Left ventricle myocardium inferior (tissue), 1 donor: ENCODE measurements at places on chromosomes 16 and 17. TPM values are rescaled to one million over a fixed set of nuclear protein-coding genes. Genes with fewer than 3 reads are reported as not detected.

GRCh38 chr16:12531937-12532336 is 271.8 kb downstream of the CPPED1 start:
- DNase-seq = no peak

DNA sequence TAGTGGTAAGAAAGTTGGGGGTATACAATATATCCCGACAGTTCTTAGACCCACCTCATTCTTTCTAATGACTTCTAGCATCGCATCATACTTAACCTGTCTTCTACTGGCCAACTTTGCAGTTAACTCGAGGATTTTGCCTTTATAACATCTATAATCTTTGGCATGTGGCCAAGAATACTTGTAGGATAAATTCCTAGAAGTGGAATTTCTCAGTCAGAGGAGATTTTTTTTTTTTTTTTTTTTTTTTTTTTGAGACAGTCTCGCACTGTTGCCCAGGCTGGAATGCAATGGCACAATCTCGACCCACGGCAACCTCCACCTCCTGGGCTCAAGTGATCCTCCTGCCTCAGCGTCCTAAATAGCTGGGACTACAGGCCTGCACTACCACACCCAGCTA is 253.5 kb downstream of the MRTFB start:
- DNase-seq = no peak

DNA sequence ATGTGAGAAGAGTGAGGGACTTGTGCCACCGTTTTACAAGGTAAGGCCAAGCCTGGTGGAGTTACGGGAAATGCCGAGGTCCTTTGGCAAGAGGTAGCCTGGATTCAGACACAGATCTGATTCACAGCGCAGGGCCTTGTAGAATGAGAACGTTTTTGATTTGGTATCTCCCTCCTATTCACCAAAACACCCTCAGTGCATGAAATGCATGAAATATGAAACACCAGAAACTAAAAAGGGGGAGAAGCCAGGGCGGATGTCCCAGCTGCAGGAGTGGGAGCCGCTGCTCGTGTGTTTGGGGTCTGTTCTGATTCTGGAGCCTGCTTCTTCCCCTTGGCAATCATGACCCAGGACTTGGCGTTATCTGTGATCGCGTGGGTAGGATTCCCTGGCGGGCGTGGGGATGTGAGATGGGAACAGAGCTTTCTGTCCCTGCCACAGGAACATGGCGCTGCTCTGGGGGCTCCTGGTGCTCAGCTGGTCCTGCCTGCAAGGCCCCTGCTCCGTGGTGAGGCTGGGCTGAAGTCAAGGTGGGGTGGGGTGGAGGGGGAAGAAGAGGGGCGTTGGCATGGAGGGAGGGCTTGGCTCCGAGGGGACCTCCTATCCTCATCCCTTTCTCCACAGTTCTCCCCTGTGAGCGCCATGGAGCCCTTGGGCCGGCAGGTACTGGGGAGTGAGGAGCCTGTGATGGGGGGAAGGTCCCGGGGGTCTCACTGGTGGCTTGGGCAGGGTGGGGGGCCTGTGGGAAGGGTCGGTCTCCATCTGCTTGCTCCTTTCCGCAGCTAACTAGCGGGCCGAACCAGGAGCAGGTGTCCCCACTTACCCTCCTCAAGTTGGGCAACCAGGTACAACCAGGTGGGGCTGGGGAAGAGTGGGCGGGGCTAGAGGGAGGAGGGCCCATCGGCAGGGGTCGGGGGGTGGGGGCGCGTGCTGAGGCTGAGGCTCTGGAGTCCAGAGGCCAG is 2.2 kb downstream of the SERPINF2 start:
- DNase-seq = no peak

- DNase-seq = no peak
Observed at GRCh38 chr17:41343029-41343428, 7.6 kb downstream of the KRT33A start.

DNA sequence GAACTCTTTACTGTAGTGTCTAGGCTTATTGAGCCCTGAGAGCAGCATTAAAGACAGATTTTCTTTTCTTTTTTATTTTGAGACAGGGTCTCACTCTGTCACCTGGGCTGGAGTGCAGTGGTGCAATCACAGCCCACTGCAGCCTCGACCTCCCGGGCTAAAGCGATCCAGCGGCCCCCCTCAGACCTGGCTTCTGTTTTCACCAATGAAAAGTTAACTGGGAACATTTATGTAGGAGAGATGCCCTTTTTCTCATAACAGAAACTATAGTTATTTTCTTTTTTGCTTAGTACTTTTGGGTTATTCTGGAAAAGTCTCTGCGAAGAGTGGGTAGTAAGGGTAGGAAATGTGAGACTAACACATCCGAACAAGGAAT is 1.5 kb downstream of the MAP1LC3B start:
- peak; percentile 7 for DNase-seq

DNA sequence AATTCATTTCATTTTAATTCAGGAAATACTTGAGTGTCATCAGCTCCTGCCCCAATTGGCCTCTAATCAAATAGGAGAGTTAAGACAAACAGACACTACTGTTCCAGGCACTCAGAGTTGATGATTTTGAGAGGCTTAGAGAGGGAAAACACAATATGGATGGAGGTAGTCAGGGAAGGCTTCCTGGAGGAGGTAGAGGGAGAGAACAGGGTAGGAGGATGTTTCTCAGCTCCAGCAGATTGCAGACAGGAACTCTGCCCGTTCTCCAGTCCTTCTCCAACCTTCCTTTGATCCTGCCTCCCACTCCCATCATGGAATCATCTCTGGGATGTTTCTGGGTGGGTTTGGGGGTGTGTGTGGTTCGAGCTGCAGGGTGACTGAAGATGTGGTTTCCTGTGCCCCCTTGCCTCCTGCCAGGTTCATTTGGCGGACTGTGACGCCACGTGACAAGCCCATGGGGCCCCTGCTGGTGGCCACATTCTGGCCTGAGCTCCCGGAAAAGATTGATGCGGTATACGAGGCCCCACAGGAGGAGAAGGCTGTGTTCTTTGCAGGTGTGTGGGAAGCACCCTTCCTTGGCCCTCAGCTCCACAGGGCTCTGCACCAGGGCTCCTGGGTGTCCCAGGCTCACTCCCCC is 12.2 kb upstream of the LPCAT2 start:
- no peak for DNase-seq

DNA sequence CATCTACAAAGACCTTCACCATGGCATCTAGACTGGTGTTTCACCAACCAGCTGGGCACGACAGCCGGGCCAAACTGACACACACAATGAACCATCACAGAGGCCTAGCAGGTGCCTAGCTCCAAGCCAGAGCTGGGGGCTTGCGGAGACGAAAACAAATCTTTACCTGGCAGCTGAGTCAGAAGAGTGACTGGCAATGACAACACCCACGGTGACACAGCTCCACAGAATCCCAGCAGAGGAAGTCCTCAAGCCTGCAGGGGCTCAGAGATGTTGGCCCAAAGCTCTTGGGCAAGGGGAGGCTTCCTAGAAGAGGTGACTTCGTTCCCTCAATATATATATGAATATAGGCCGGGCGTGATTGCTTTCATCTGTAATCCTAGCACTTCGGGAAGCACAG is 5.1 kb downstream of the MMP25 start:
- no peak for DNase-seq

DNA sequence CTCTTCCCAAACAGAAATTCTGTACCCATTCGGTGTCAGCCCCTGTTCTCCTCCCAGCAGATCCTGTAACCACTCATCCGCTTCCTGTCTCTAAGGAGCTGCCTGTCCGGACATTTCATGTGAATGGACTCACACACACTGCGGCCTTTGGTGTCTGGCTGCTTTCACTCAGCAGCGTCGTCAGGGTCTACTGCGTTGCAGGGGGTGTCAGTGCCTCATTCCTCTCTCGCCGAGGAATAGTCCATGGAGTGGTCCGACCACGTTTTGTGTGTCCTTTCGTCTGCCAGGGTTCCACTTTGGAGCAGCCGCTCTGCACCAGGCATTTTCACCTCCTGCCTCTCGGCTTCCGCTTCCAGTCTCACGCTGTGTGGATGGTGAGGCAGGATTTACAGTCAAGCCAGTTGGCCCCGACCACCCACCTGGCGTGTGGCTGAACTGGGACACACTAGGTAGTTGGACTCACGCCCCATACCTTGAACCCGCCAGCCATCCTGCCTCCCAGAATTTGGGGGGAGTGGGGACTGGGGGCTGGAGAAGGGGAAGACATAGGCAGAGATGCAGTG is 188.2 kb upstream of the CIBAR2 start:
- DNase-seq = no peak

DNA sequence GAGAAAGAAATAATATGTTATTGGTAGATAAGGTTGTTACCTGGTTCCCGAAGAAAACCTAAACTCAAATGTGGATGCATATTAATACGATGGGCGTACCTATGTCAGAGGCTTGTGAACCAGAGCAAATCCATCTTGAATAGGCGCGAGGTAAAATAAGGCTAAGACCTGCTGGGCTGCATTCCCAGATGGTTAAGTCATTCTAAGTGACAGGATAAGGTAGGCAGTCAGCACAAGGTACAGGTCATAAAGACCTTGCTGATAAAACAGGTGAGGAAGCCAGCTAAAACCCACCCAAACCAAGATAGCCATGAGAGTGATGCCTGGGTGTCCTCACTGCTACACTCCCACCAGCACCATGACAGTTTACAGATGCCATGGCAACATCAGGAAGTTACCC is 1400.1 kb downstream of the CDH8 start:
- no peak for DNase-seq

DNA sequence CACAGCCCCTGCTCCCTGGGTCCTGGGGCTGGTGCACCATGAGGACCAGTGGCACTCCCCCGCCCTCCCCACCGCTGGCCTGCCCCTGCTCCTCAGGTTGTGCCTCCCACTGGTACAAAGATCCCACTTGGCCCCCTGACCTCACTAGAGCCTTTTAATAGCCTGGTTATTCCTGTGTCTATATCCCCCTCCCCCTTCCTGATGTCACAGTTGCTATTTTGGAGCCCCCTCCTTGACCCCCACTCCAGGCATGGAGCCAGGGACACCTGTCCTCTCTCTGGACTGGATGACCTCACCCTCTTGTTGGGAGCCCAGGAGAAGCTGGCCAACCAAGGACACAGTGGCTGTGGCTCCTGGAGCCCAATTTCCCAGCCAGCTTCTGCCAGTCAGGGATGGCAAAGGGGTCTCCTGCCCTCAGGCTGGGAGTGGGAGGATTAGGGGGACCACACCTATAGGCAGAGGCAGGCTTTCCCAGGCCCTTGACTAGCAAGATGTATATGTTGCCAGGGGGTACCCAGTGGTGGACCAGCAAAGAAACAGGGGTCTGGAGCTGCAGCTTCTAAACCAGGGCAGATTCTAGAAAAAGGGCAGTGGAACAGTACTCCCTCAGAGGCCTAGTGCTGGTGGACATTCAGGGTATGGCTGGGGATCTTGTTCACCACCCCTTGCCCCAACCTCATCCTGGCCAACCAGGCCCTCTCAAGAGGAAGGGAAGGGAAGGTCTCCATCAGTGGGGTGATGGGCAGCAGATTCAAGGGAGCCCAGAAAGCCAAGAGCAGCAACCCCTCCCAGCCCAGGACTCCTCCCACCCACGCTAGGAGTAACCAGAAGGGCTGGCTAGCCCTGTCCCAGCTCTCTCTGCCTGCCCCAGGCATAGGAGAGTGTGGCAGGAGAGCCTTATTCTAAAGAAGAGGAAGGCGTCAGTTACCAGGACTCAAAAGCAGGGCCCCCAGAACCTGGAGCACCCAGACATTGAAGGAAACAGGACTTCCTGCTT is 10.9 kb downstream of the HDAC5 start:
- DNase-seq = peak; percentile 83

DNA sequence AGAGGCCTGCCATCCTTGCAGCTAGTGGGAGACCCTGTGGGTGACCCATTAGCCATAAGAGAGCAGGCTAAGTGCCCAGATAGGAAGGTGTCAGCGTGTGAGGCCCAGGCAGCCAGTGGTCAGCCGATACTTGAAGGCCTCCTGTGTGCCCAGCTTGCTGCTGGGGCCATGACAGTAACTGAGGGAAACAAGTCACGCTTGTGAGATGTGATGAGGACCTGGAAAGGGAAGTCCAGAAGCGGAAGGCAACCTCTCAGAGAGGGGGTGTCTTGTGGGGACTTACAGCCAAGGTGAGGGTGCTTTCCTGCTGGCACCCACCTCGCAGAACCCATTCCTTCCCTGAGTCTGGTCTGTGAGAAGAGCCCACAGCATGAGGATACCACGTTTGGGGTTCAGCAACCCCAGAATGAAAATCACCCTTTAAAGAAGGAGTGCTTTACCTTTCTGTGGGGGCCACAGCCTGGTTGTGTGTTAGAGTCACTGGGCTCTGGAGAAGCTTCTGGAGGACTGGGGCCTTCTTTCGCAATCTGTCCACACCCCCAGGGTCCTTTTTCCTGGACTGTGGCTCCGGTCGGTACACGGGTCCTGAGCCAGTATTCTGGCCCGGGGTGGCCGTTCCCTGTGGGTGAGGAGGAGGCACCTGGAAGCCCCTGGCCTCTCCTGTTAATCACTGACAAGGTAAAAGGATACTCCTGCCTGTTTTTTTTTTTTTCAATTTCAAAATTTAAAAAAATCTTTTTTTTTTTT is 53.9 kb downstream of the PLCG2 start:
- DNase-seq = no peak

DNA sequence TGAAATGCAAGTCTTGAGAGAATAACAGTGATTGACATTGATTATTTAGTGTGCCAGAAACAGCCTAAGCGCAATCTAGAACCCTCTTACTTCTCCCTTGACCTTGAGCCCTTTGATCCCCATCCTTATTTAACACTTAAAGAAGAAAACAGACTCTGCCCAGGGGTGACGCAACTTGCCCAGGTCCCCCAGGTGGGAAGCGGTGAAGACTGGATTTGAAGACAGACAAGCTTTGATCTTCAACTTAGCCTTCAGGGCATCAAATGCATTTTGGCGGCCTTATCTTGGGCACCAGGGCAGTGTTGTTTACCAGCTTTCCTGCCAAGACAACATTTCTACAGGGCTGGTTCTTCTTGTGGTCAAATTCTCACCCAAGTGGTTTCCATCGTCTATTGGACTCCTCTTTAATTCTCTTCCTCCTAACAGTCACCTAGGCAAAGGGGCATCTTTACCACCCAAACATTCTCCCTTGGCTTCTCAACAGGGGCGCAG is 8.9 kb upstream of the CIITA start:
- DNase-seq = no peak

DNA sequence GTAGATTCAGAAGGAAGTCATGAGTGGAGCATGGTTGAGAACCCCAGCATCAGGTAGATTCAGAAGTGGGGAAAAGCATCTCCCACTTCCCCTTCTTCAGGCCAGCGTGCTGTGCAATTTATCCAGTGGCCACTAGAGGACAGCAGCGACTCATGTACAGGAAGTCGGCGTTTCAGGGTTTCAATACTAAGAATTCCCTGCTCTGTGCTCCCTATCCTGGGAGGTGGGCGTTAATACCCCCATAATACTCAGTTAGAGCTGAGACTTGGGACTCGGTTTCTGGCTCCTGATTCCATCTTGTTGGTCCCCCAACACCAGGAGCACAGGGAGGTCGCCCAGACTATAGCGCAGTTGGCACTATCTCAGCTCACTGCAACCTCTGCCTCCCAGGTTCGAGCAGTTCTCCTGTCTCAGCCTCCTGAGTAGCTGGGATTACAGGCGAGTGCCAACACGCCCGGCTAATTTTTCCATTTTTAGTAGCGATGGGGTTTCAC is 75.3 kb upstream of the AMZ2 start:
- peak; percentile 62 for DNase-seq

SLC6A4 gene
- 0.33 TPM for total RNA-seq

ADAD2 gene
- 0.52 TPM for total RNA-seq

GDPD3 gene
- 2.3 TPM for total RNA-seq

GFAP gene
- 4.1 TPM for total RNA-seq

CA7 gene
- total RNA-seq = not detected
